Mesendoderm (in vitro differentiated cells): ENCODE measurements at places on chromosomes 6 and 20.
A peak's percentile ranks its signal among the peaks of the same experiment; 100 is the strongest.

DNA sequence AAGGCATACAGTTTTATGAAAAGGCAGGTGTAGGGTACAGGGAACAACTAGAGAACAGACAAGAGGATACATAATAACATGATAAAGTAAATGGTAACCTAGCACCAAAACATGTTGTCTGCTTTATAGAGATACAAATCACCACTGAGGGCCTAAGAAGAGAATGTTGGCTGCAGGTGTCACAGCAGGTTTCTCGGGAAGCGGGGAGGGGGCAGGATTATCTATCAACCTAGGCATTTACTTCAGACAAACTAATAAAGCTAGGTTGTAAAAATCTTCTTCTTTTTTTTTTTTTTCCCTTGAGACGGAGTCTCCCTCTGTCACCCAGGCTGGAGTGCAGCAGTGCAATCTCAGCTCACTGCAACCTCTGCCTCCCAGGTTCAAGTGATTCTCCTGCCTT, 22.7 kb downstream of the PIM1 start:
- no peaks in the 10 kb centered on the region for H3K36me3 ChIP-seq
- DNase-seq = no peak
- H3K27ac ChIP-seq = no peak overlapping the region
- H3K4me3 ChIP-seq = no peak overlapping the region

- H3K36me3 ChIP-seq = no peaks in the 10 kb centered on the region
- no peaks in the 10 kb centered on the region for H3K27me3 ChIP-seq
- H3K4me1 ChIP-seq = no peaks in the 10 kb centered on the region
- DNase-seq = peak; percentile 6
- H3K4me3 ChIP-seq = no peak overlapping the region
These were observed 1193.0 kb upstream of the CITED2 start for GRCh38 chr6:140567466-140567865.

DNA sequence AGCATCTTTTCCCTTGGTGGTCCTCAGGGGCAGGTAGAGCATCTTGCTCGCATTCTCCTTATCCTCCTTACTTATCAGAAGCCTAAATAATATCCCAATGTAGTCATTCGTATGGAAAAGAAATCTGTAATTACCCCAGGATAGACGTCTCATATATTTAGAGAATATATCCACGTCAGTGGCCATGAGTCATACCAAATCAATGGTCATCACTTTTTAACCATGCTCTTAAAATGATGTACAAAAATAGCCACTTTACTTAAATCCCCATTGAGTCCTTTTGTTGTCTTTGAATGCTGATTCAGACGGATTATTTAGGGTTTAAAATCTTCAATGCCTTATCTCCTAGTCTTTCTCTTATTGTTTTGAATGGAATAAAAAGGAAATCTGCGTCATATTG, 231.7 kb upstream of the STXBP5 start:
- no peaks in the 10 kb centered on the region for H3K36me3 ChIP-seq
- H3K4me3 ChIP-seq = no peak overlapping the region
- H3K4me1 ChIP-seq = no peaks in the 10 kb centered on the region
- H3K27me3 ChIP-seq = no peaks in the 10 kb centered on the region
- no peak for DNase-seq
- no peak overlapping the region for H3K27ac ChIP-seq

DNA sequence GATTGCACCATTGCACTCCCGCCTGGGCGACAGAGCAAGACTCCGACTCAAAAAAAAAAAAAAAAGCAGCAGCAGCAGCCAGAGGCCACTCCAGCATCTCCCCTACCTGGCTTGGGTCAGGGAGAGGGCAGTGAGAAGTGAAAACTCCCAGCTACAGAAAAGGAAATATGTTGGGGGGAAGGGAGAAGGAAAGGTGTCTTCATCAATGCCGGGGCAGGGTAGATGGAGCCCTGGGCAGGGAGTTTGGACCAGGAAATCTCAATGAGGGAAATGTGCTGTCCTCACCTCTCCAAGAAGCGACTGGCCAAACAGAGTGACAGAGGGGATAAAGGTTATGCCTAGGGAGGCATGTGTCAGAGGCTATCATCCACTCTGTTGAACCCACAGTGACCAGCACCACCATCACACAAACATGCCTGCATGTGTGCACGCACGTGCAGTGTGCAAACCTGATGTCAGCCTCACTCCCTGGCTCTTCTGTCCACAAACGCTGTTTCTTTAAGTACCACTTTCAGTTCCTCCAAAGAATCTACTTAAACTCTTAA, 887 bp upstream of the AIF1 start:
- no peaks in the 10 kb centered on the region for H3K36me3 ChIP-seq
- H3K4me1 ChIP-seq = peaks cover 8% of the 10 kb centered on the region
- H3K27me3 ChIP-seq = no peaks in the 10 kb centered on the region
- H3K4me3 ChIP-seq = no peak overlapping the region
- no peak for DNase-seq

- no peak for DNase-seq
- H3K27ac ChIP-seq = no peak overlapping the region
- H3K27me3 ChIP-seq = no peaks in the 10 kb centered on the region
- no peaks in the 10 kb centered on the region for H3K36me3 ChIP-seq
- no peak overlapping the region for H3K4me3 ChIP-seq
These were observed 126.8 kb upstream of the SLC35B3 start for GRCh38 chr6:8562125-8562524.

GRCh38 chr6:168155193-168155592, 76.2 kb upstream of the FRMD1 start:
- H3K27me3 ChIP-seq = no peaks in the 10 kb centered on the region
- H3K4me3 ChIP-seq = no peak overlapping the region
- peaks cover 2% of the 10 kb centered on the region for H3K4me1 ChIP-seq
- DNase-seq = no peak
- H3K36me3 ChIP-seq = no peaks in the 10 kb centered on the region
- H3K27ac ChIP-seq = no peak overlapping the region

- H3K27me3 ChIP-seq = no peaks in the 10 kb centered on the region
- H3K4me1 ChIP-seq = no peaks in the 10 kb centered on the region
- H3K36me3 ChIP-seq = peaks cover 2% of the 10 kb centered on the region
These were observed 92.7 kb downstream of the AGPAT4 start for GRCh38 chr6:161181121-161181520.

DNA sequence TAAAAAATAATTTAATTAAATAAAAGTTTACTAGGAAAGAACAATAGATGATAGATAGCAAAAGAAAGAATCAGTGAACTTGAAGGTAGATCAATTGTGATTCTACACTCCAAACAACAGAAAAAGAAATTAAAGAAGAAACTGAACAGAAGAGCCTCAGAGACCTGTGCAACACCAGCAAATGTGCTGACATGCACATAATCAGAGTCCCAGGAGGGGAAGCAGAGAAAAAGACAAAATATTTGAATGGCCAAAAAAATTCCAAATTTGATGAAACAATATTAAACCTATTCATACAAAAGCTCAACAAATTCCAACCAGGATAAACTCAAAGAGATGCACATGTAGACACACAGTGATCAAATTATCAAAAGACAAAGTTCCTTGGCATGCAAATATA, 267.5 kb upstream of the OPRM1 start:
- H3K27me3 ChIP-seq = no peaks in the 10 kb centered on the region
- no peaks in the 10 kb centered on the region for H3K36me3 ChIP-seq
- no peak for DNase-seq
- no peaks in the 10 kb centered on the region for H3K4me1 ChIP-seq
- H3K27ac ChIP-seq = no peak overlapping the region
- no peak overlapping the region for H3K4me3 ChIP-seq

GRCh38 chr6:125812394-125813292, 21.9 kb downstream of the NCOA7 start:
- no peak overlapping the region for H3K27ac ChIP-seq
- no peaks in the 10 kb centered on the region for H3K36me3 ChIP-seq
- DNase-seq = peak; percentile 27

- H3K27ac ChIP-seq = no peak overlapping the region
- peaks cover 4% of the 10 kb centered on the region for H3K4me1 ChIP-seq
- H3K27me3 ChIP-seq = no peaks in the 10 kb centered on the region
- no peaks in the 10 kb centered on the region for H3K36me3 ChIP-seq
- DNase-seq = no peak
- H3K4me3 ChIP-seq = no peak overlapping the region
These were observed 98.7 kb downstream of the BACH2 start for GRCh38 chr6:90197854-90198496.

GRCh38 chr20:23294166-23294565, 56.4 kb upstream of the NXT1 start:
- H3K36me3 ChIP-seq = no peaks in the 10 kb centered on the region
- no peak overlapping the region for H3K4me3 ChIP-seq
- no peaks in the 10 kb centered on the region for H3K27me3 ChIP-seq
- H3K4me1 ChIP-seq = no peaks in the 10 kb centered on the region

DNA sequence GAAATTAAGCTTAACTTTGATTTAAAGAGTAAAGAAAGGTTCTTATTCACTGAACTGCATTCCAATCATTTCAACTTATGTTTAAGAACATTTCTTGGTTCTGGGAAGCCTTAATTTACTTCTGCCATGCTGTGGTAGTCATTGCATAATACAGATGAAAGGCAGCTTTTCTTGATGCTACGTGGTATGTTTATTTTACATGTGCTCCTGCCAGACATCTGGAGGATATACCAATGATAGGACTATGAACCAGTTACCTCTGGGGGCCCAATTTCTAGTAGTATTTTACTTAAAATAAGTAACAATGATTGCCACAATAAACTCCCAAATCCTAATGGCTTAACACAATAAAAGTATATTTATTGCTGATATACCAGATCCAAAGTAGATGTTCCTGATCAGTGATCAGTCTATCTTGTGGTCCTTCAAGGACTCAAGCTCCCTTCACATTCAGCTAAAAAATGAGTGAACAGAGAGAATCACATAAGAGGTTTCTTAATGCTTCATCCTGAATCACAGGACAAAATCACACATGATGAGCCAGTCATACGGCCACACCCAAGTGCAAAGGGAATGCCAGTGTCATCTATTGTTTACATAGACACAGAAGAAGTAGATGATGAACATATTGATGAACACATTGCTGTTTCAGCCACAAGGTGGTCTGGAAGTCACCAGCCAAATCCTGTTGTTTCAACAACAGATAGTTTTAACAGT, 56.5 kb upstream of the CCN2 start:
- no peak overlapping the region for H3K27ac ChIP-seq
- no peaks in the 10 kb centered on the region for H3K4me1 ChIP-seq
- H3K36me3 ChIP-seq = no peaks in the 10 kb centered on the region
- no peak for DNase-seq
- no peak overlapping the region for H3K4me3 ChIP-seq

DNA sequence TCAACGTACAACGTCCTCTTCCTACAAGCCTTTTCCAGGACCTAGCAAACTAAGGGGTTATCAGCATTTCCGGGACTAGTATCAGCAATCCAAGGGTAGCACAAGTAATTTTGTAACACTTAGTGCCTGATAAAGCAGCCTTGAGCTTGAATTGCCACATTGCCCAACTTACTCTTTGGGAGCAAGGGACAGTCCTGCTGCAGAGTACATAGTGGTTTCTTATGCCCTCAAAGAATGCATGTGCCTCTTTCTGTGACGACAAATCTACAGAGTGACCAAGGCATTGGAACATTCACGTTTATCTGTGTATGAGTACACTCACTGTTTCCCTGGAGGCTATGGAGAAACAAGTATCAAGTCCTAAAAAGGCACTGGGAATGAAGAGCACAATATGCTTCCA, 3.2 kb upstream of the ID4 start:
- H3K4me1 ChIP-seq = no peaks in the 10 kb centered on the region
- DNase-seq = no peak
- no peaks in the 10 kb centered on the region for H3K36me3 ChIP-seq

DNA sequence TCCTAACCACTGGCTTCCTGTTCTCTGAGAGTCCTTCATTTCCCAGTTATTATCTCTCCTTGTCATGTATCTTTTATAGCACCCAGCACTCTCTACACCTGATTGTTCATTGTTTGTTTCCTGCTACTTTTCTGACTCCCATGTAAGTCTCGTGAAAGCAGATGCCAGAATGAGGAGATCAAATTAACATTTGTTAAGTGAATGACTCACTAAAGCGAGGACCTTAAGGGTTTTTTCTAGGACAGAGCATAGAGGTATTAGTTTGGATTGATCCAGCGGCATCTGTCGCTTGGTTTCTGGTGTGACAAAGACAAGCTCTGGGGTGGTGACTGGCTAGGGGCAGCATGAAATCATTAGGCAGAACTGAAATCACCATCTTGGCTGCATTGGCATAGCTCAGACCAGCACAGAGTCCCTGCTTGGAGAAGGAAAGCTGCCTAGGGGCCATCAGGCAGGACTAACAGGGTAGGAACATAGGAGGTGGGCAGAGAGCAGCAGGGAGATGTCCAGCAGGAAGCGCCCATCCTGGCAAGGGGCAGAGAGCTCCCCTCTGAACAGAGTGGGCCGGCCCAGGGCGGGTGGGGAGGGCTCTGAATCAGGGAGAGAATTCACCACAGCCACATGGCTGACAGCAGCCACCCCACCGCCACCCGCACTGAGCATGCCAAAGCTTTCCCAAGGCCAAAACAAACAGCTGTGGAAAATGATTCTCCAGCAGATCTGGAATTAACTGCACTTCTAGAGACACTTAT, 97.1 kb upstream of the CEP85L start:
- peak; percentile 67 for DNase-seq
- H3K27ac ChIP-seq = no peak overlapping the region
- no peaks in the 10 kb centered on the region for H3K27me3 ChIP-seq
- no peak overlapping the region for H3K4me3 ChIP-seq
- no peaks in the 10 kb centered on the region for H3K36me3 ChIP-seq
- no peaks in the 10 kb centered on the region for H3K4me1 ChIP-seq

DNA sequence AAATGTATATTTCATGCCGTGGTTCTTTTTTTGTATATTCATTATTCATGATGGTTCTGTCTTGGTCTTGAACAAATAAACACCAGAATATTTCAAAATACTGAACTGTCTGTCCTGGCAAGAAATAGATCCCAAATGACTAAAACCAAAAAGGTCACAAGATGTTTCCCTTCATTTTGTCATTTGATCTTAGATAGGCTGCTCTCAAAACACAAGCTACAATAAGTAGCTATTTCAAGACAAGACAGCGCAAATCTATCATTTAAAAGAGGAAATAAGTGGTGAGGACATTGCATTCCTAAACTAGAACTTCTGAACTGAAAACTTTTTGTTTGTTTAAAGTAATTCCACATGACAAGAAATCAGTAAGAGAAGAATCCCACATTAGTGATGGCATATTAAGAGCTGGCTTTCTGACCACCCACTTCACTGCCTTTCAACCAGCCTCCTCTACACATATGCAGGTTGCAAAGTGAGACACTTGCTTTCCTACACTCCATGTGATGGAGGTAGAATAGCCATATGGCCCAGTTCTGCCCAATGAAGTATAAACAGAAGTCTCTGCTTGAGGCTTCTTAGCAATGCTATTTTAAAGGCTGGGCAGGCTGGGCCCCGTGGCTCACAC, 54.4 kb upstream of the CCDC28A start:
- H3K36me3 ChIP-seq = no peaks in the 10 kb centered on the region
- H3K27ac ChIP-seq = no peak overlapping the region
- H3K4me3 ChIP-seq = no peak overlapping the region

DNA sequence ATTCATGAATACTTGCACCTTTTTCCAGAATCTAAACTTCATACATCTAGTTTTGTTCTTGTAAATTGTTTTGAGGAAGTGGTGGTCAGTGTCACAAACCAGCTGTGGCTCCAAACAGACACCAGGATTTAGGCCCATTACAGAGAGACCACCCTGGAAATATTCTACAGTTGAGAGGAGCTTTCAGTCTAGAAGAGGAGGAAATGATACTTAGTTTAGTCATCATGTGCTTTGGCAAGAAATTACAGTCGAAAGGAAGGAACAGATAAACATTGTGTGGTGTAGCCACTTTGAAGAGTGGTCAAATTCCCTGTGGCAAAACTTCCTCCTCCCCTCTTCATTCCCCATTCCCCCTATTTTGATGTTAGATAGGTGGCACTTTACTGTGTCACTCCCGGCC, 15.7 kb downstream of the DCBLD1 start:
- no peak for DNase-seq
- no peak overlapping the region for H3K27ac ChIP-seq
- no peaks in the 10 kb centered on the region for H3K4me1 ChIP-seq
